Coronary artery (tissue), 2 donors: ENCODE measurements at places on chromosomes 1 and 21.

GRCh38 chr1:109214695-109215623 lies 1.2 kb downstream of the SARS1 start:
- no peak for DNase-seq

- DNase-seq, result no peak
These were observed 118.4 kb downstream of the HIVEP3 start for GRCh38 chr1:41800311-41800829.

- no peak for DNase-seq
These were observed 1415.9 kb downstream of the PLA2G4A start for GRCh38 chr1:188244681-188245080.

DNA sequence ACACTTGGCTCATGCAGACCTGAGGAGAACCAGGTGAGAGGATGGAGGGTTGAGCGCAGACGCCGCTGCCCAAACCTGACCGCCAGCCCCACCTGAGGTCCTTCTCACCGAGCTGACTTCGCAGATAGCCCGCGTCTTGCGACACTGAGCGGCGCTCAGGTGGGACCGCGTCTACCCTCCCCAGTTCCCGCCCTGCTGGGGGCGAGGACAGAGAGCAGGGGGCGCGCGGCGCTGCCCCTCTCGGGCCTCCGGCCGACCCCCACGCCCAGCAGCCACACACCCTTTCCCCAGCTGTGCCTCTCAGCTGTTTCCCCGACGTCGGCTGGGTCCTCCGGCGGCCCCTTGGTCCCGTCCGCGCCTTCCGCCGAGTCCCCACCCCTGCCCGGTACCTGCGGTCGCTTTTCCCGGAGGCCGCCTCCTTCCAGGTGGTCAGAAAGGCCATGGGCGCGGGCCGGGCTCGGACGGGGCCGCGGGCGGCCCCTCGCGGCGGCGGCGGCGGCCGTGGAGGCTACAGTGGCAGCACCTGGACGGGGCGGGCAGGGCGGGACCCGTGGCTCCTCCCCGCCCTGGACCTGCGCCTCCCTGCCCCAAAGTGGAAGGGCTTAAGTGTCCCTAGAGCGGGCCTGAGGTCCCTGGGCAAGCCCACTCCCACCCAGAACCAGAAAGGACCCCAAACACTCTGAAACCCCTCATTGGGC lies 14.4 kb upstream of the TTC39A start:
- no peak for DNase-seq

GRCh38 chr1:180156201-180156600 lies 1.5 kb downstream of the QSOX1 start:
- DNase-seq, result no peak

DNA sequence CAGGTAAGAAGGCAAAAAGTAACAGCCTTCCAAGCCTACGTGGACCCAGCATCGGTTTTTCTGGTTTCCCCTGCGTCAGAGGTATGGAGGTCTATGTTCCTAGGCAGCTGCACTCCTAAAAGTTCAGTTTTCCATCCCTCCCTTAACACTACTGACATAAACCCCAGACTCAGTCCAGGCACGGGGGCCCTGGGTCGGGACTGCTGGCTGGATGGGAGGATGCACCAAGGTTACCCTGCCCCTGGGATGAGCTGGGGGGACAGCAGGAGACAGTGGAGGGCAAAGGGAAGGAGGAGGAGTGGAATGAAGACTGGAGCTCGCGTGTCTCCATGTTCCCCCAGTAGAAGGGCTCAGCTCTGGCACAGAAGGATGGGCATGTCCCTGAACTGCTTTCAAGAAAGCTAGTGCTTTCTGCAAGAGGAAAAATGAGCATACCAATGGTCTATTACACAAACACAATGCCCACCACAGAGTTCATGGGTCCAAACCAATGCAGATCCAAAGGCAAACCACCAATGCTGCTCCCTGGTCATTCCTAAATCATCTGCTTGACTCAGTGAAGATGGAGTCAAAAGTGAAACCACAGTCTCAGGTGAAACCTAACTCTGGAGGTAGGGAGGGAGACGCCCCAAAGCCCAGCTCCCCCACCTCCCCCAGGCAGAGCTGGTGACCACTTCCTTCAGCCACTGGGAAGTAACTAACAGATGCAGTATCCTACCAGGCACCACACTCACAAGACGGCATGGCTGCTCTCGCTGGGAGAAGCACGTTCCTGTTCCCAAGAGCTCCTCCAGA lies 54.9 kb downstream of the CD46 start:
- DNase-seq, result no peak

DNA sequence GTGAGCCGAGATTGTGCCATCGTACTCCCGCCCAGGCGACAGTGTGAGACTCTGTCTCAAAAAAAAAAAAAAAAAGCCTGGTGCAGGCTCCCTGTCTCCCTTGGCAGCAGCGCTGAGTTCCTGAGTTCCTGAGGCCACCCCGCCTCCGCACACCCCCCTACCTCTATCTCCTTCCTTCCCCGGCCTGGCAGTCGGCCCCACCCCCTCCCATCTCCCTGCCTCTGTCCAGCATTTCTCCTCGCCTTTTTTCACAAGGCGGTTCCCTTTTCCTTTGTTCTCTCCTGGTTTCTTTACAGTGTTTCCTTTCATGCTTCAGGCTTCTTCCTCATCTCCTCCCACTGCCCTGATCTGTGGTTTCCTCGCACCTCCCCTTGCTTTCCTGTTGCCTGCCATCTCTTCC lies 2.7 kb downstream of the RORC start:
- no peak for DNase-seq

- no peak for DNase-seq
These were observed 206.0 kb upstream of the HMCN1 start for GRCh38 chr1:185528084-185528676.

DNA sequence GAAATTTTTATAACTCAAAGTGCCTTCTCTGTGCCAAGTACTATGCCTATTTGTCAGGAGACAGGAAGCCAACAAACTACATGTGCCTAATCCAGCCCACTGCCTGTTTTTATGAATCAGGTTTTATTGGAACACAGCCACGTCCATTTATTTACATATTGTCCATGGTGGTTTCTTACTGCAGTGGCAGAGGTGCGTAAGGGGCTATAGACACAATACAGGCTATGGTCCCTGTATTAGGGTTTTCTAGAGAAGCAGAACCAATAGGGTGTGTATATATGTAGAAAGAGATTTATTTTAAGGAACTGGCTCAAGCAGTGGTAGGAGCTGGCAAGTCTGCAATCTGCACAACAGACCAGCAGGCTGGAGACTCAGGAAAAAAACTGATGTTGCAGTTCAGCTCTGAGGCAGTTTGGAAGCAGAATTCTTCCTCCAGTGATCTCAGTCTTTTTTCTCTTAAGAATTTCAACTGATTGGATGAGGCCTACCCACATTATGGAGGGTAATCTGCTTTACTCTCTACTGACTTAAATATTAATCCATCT lies 15.4 kb downstream of the PPIE start:
- peak; percentile 16 for DNase-seq

GRCh38 chr21:37987668-37988067 lies 71.4 kb upstream of the KCNJ6 start:
- DNase-seq, result no peak

DNA sequence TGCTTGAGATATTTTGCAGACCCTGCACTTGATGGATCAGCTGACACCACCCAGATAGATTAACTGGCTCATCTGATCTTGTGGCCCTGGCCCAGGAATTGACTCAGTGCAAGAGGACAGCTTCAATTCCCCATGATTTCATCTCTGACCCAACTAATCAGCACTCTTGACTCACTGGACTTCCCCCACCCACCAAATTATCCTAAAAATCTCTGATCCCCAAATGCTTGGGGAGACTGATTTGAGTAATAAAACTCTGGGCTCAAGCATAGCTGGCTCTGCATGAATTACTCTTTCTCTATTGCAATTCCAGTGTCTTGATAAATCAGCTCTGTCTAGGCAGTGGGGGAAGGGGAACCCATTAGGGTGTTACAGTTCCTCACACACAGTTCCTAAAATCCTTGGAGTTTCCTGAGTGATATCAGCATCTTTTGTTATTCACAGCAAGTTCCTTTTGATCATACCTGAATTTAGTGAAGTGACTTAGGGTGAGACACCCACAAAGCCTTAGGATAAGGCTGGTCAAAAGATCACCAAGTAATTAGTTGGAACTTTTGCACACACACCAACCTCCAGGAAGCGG lies 104.2 kb downstream of the COP1 start:
- no peak for DNase-seq

DNA sequence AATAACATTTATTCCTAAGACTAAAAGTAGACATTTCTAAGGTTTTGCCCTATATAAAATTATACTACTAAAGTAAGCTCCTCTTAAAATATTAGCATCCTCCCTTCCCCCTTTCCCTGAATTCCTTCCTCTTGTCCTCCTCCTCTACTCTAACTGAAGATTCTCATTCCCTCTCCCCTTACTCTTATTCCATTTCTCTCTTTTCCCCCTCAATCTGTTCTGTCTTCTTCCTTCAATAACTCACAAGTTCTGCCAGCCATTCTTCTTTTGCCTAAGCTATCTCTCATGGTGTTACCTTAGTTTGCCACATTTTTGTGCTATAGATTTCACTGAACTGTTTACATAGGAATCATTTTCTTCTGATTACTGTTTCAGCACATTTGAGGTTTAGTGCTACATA lies 10.7 kb downstream of the LRIF1 start:
- DNase-seq, result no peak

DNA sequence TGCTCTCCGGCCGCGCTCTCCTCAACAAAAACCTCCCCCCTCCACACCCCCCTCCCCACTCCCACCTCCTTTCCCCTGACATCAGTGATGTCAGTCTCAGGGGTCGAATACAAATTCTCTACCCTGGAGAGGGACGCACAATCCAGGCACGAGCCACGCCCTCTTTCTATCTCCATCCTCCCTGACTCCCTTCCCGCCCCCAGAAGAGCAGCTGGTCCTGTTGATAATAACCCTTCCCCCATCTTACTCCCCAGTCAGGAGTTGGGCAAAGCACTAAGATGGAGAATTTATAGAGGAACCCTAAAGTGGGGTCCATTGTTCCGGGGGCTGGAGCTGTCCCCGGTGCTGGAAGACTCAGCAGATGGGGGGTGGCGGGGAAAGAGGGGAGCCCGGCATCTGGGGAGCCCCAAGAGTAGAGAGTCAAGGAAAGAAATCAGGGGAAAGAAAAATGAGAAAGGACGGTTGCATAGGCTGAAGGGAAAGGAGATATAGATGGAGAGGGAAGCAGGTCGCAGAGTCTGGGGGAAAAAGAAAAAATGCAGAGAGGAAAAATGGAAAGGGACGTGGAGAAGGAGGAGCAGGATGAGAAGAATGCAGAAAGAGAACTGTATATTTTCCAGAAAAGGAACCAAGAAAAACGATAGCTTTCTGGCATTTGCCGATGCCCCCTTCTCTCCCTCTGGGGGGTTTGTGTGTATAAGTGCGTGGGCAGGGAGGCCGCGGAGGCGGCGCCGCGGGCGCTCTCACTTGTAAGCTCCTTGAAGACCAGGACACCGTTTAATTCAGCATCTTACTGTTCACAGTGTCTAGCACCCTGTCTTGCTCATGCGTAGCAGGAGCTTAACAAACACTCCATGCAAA lies at the start of gene CELF3:
CELF3 (minus strand) TSS at position 33 of the 861 bp plus-strand sequence. CDS start 783 bp downstream, outside the sequence.
- DNase-seq, result no peak

DNA sequence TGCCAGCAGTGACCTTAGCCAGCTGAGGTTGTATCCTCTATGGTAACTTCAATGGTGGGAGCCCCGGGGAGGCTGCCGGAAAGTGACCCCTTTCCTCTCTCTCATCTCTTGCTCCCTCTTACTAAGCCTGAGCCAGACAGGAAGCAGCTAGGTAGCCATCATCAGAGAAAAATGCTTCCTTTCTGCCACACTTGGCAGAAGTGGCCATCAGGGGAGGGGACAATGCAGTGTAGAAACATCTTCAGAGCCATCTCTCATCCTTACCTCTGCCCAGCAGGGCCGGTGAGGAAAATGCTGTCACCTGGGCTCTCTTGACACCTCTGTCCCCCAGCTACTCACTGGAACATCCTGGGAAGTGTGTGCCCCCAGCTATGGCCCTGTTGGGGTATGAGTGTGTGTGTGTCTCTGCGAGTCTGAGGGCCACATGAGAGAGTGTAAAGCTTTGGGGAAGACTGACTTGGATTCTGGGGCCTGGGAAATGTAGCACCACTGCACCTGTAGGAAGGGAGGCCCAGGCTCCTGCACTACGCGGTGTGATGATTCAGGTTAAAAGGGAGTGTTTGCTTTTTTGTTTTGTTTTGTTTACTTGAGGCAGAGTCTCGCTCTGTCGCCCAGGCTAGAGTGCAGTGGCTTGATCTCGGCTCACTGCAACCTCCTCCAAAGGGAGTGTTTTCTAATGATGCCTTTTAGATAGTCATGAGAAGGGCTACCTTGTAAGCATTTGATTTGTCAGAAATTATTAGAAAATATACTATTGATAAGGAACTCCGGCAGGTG lies 48.7 kb upstream of the CNTN2 start:
- DNase-seq, result no peak

- no peak for DNase-seq
These were observed 34.9 kb upstream of the PTGFRN start for GRCh38 chr1:116874733-116875249.

- DNase-seq, result no peak
These were observed 45.5 kb downstream of the KCNAB2 start for GRCh38 chr1:6090996-6091822.

GRCh38 chr1:2328676-2329455 lies 62.5 kb downstream of the MORN1 start:
- DNase-seq, result no peak

- no peak for DNase-seq
These were observed 77.2 kb downstream of the PTPRC start for GRCh38 chr1:198716051-198716450.

DNA sequence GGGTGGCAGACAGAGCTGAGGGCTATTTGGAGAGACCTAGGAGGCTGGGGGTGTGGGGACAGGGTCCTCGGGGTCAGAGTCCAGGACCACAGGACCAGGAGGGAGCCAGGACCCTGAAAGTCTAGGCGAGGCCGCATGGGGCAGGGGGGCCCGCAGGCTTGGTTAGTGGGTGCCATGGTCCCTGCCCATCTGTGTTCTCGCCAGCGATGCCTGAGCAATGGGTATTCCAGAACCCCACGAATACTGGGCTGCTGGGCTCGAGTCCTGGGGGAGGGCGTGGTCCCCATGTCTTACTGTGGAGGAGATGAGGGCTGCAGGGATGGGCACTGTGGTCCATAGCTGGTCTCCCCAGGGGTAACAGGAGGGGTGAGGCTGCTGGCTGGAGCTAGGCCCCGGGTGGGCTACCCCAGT lies 2.0 kb downstream of the KRTAP10-6 start:
- no peak for DNase-seq

GRCh38 chr1:200877839-200878551 lies 5.2 kb downstream of the GPR25 start:
- DNase-seq, result no peak

DNA sequence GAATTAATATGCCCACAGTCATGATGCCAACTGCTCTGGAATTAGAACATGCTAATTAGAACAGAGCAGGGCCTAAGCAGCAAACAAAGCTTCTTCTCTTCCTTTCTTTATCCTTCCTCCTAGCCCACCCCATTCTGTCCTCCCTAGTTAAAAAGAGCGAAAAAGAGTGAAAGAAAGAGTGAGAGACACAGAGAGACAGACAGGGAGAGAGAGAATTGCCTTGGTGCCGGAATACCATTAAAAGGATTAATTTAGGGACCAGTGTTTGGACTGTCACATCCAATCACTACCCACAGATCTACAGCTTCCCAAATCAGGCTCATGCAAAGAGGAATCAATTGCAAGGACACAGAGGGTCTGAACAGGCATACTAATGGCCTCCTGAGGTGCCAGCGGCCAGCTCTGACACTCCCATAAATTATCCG lies 7.0 kb downstream of the ERI3 start:
- no peak for DNase-seq
